ENCODE measurements at places on chromosomes 11 and 22.

GRCh38 chr11:128361451-128362020, 225.8 kb downstream of the ETS1 start:
- DNase-seq = peak; percentile 23

DNA sequence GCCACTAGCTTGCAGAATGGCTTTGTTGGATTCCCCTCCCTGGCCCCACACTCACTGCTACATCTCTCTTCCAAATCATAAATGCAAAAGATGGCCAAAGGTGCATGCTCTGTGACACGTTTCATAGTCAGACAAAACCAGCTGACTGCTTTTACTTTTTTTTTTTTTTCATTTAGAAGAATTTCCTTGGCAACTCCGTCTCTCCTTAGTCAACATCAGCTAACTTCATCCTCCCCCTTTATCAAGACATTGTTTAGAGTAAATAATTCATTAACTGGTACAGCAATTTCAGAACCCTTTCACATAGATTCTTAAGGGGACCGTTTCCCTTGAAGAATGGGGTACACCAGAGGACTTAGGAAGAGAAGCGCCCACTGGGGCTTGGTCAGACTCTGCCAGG, 16.0 kb downstream of the KCNQ1OT1 start:
- no peak for DNase-seq

- no peak for DNase-seq
Measured at GRCh38 chr11:118691926-118692830, 12.7 kb upstream of the TREH start.

- no peak for DNase-seq
Measured at GRCh38 chr11:30876228-30876627, 290.1 kb upstream of the MPPED2 start.

GRCh38 chr11:20017320-20017719, 143.0 kb downstream of the DBX1 start:
- DNase-seq = no peak

Measured in germinal center (tissue), 1 donor.